GM10248 (cell line): ENCODE measurements at places on chromosomes 2 and 18.

DNA sequence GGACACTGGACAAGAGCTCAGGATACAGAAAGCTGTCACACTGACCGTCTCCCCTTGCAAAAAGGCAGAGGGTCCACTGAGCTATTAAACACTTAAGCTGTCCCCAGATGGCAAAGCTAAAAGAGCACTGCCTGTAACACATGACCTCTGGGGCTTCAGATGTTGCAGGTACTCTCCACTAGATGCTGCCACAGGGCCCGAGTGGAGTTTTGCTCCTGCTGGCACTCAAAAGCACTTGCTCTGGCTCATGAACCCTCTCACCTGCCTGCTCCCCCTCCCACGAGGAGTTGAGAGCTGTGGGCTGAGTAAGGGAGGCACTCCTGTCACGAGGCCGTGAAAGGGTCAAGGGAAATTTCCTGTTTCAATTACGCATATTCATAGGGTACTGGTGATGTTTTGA lies 227.9 kb downstream of the PRKCE start:
- no peak for DNase-seq

DNA sequence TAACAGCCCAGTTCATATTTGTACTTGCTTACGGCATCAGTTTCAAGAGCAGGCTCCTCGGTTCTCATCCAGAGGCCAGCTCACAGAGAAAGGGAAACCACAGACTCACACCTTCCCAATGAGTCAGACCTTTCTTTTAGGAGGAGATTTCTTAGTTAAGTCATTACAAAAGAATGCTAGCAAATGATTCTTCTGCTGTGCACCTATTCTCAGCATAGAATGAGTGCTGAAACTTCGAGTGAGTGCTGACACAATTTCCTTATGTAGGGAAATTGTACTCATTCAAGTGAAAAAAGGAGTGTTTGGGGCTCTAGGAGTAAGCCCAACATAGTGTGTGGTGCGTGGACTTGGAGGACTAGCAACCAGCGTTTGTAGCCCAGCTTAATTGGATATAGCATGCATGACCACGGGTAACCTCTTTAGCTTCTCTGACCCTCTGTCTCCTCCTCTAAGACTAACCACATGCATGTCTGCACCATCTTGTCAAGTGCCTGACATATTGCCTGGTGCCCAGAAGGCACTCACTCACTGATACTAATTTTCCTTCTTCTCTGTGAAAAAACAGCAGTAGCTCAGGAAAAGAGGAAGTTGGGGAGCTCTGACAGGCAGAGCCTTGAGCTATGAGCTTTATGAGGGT lies 87.0 kb downstream of the ALPK2 start:
- peak; percentile 54 for DNase-seq

DNA sequence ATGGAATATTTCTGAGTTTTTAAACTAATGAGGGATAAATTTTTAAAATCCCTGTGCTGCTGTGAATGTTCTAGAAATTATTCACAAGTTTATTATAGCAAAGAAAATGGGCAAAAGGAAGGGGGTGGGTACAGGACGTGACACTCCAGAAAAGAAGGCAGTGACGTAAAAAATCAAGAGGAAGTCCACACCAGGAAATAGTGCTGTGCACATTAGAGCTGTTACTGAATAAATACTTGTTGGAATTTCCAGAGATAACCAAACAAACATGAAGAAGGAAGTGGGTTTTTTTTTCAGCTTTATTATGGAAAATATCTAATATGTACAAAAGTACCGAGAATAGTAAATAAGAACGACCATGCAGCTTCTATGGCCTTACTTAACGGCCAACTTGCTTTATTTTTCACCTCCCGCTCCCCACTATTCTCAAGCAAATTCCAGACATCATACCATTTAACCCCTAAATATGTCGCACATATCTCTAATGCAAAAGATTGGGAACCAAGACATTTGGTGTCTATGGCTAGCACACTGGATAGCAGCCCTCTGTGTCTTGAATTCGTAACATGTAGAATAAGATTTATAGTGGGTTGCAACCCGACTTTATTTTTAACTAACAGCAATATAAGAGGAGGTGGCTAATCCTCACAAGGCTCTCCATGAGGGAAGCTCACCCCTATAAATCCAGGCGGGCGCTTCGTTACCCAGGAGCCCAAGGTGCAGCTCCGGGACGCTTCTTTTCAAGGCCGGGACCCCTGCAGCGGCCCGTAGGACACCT lies 580 bp upstream of the NDUFV2 start:
- peak; percentile 50 for DNase-seq

DNA sequence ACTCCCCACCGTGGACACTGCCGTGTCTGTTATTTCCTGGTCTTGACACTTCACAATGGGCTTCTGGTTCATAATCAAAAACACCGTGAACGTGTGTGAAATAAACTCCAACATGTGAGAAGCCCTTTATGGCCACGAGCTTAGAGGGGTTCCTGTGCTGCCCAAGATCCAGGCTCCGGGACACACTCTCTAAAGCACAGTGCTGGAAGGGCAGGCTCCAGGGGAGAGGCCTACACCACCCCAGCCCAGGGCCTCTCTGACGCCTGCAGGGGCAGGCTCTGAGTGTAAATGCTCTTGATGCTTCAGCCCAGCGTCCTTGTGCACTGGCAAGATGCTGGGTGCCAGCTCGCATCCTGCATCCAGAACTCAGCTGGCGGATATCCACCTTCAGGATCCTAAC lies 13.7 kb downstream of the CHST10 start:
- DNase-seq = no peak

- no peak for DNase-seq
Observed at GRCh38 chr18:9628984-9629383, 14.6 kb upstream of the PPP4R1 start.

DNA sequence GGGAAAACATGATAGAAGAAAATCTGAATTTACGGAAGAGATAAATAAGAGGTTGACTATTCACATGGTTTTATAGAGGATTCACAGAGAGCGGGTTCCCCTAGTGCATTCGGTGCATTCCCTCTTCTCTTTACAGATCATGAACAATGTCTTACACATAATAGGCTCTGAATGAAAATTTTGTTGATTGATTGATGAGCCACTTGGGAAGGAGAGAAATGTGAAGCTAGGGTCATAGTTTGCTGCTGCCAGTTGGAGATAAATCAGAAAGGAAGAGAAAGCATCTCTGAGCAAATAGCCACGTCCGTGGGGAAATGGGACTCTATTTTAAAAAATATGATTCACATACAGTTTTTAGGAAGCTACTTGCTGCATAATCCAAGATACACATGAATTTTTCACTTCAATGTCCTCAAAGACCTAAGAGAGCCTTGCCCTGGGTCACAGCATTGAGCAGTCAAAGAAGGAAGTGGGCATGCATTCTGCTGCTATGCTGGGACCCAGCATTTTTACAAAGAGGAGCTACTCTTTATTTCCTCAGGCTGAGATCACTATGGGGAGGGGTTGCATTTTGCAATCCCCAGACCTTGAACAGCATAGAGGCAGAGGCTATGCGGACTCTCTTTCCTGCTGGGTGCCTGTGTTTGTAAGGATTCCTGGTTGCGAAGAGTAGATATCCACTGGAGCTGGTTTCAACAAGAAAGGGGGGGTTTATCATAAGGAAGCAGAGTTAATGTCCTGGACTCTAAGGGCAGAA lies 395.3 kb downstream of the TSN start:
- no peak for DNase-seq

DNA sequence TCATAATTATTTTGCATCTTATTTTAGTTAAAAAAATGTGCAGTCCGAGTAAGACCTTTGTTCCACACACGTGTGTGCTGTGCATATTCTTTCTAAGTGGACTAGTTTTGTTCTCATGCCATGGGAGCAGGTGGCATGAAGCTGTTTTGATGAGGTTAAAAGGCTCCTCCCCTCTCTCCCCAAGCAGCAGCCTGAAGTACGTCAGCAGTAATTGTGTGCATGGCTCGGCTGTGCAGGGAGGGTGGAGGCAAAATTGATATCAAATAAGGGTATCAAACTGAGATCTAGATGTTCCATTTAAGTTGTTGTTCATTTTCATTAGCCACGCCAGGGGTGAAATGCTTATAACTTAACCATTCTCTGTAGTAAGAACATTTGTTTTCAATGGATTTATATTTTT lies at the start of gene NYAP2:
NYAP2 (plus strand) TSS at position 207 of the 400 bp plus-strand sequence. CDS start 9,171 bp downstream, outside the sequence.
- no peak for DNase-seq

- no peak for DNase-seq
Observed at GRCh38 chr2:15580451-15580850, 11.2 kb upstream of the DDX1 start.

DNA sequence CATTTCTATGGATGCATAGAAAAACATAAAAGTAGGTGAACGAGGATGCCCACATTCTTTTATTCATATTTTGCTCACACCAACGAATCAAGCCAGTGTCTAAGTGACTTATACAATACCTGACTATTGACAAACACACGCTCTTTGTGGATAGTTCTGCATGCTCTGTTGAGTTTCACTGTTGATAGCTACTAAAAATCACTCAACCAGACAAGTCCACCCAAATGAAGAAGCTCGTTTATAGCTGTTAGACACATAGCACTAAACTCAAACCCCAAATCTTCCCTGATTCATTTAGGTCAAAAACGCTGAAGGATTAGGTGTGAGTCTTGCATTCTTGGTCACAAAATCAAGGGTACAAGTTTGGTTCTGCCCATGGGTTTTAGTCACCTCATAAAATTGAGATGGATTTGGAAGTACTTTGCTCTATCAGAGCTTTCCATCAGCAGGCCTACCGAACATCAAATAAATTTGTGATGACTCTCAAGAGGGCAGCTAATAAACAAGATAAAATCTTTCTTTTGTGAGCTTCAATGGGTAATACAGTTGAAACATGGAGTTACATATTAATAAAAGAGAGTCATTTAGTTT lies 92.7 kb upstream of the ETAA1 start:
- no peak for DNase-seq

DNA sequence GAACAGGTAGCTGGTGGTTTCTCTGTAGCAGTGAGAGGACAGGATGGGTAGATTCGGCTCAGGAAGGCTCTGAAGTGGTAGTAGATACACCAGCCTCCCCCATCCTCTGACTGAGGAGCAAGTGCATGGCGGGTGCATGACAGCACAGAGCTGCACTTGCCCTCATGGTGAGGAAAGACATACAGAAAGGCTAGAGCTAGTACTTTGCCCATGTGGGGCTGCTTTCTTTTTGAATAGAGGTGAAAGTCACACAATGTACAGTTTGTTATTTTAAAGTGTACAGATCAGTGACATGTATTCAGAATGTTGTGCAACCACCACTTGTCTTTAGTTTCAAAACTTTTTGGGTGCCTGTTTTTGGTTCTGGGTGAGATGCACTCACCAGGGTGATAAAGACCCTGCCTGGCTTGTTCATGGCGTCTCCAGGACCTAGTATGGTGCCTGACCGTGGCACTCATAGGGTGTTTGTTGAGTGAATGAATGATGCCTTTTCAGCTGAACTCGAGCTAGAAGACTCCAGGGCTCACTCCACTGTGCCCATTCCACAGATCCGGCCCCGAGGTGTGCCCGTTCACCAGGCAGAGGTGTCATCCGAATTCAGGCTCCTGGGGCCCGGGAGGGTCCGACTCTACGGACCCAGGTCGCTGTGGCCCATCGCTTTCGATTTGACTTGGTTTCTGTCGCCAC lies 421 bp upstream of the VAMP5 start:
- no peak for DNase-seq

DNA sequence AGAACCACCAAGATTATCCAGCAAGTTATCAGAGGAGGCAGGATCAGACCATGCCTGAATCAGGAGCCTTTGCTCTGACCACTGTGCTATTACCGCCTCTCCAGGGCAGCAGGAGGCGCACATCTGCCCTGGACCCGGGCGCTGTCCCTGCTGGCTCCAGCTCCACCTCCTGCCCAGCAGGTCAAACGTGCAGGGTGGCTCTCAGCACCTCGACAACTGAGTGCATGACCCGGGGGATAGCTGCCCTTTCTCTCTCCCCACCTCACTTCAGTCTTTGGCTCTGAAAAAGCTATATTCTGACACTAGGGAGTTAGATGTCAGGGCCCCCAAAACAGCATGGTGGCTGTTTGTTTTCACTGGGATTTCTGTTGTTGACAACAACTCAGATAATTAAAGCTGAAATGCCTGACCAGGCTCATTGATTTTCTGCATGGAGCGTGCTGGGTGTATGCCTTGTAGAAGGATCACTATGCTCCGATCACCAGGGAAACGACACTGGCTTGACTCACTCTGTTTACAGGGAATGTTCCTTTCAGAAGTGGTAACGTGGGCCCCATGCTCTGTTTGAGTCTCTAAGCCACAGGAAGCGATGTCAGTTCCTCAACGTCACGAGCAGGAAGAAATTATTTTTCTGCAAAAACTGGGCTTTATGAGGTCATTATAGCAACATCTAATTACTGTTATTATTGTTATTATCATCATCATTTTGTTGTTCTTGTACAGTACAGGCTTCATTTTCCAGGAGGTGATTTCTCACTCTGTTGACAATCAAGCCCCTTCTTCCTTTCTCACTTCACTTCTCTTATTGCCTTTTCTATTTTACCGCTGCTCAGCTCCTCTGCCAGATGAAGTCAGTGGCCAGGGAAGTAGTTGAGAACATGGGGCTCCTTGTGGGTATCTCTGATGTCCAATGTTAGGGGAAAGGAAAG lies 125.6 kb downstream of the PLB1 start:
- DNase-seq = no peak

- DNase-seq = no peak
Observed at GRCh38 chr18:74063557-74063956, 84.1 kb downstream of the FBXO15 start.

- DNase-seq = no peak
Observed at GRCh38 chr2:230674966-230675672, 37.5 kb upstream of the CAB39 start.

DNA sequence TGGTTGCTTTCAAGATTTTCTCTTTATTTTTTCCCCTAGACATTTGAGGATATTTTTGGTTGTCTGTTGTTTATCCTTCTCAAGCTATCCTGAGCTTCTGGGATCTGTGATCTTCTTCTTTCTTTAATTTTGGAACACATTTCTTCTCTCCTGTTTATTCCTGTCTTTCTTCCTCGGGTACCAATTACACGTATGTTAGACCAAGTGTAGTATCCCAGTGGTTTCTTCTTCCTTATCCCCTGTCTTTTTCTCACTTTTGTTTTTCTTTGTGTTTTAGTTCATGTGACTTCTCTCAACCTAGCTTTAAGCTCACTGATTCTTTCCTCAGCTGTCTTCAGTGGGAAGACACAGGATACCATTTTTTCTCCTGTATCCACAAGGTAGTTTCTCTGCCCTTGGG lies 120.0 kb downstream of the GALR1 start:
- no peak for DNase-seq

DNA sequence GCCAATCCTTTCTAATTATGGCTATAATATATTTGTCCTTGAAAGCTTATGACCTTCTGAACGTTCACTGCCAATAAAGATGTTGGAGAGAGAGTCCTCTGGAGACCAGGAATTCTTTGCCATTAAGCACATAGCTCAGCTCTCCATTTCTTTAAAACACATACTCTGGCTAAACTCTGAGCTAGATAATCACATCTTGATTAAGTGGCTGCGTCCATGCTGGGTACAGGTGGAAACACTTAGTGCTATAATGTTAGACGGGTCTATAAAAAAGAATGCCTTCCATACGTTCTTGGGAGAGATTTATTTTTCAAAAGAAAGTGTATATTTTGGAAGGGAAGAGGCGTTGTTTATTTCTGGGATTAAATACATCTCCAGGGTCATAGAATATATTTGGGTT lies 314.5 kb downstream of the LPIN1 start:
- DNase-seq = no peak
